Eye (tissue), 1 donor: ENCODE measurements at places on chromosomes 12 and 14.
A peak's percentile ranks its signal among the peaks of the same experiment; 100 is the strongest.

DNA sequence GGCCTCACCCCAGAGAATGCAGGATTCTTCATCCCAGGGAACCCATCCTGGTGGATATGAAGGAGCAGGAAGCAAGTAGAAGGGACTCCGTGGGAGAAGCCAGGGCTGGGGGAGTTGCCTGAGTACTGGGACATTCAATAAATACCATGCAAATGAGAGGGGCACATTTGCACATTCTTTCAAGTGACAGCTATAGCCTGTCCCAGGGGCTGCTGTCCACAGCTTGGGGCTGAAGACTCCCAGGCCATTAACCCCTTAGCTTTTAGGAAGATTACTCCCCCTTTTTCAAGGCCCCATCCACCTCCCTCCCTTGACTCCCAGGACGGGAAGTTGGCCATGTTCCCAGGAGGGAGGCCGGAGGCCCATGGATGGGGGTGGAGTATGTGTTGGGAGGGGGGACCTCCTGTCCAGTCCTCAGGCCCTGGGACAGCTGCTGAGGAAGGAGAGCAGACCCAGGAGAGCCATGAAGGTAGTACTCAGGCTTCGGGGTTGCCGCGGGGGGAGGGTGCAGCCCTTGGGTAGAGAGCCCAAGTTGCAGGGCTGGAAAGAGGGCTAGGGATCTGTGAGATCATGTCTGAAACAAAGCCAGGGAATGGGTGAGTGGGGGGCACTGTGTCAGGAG, 974 bp upstream of the TNS2 start:
- DNase-seq = peak; percentile 75

DNA sequence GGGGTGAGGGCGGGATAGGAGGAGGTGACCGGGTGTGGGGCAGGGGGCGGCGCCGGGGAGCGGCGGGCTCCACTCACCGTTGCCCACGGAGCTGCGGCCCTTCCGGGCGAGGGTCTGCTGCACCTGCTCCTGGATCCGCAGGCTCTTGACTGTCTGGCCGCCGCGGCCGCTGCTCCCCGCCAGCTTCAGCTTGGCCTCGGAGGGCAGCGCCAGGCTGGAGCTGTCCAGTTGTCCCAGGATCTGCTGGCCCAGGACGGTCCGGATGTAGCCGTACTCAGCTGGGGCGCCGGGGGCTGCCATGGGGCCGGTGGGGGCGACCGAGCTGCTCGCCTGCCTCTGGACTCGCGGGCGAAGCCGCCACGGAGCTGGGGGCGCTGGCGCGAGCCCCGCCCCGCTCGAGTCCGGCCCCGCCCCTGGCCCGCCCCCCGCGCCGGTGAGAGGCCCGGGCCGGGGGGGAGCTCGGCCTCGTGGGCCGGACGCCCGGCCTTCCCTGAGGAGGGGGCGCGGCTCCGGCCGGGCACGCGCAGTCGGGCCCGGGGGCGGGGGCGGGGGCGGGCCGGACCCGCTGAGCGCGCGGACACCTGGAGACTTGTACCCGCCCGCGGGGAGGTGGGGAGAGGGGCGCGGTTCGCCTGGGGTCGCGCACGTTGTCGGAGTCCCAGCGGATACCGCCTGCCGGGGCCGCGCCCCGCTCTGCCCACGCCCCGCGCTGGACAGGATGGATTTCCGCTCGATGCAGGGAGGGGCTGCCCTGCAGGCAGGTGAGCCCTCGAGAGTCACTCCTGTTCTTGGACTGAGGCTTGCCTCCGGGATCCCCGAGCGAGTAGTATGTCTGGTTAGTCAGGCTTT, at the start of gene PKP2:
Gene PKP2 (minus strand): TSS at position 346 of the 849 bp plus-strand sequence. CDS start 46 bp downstream, at position 300.
- peak; percentile 80 for DNase-seq

DNA sequence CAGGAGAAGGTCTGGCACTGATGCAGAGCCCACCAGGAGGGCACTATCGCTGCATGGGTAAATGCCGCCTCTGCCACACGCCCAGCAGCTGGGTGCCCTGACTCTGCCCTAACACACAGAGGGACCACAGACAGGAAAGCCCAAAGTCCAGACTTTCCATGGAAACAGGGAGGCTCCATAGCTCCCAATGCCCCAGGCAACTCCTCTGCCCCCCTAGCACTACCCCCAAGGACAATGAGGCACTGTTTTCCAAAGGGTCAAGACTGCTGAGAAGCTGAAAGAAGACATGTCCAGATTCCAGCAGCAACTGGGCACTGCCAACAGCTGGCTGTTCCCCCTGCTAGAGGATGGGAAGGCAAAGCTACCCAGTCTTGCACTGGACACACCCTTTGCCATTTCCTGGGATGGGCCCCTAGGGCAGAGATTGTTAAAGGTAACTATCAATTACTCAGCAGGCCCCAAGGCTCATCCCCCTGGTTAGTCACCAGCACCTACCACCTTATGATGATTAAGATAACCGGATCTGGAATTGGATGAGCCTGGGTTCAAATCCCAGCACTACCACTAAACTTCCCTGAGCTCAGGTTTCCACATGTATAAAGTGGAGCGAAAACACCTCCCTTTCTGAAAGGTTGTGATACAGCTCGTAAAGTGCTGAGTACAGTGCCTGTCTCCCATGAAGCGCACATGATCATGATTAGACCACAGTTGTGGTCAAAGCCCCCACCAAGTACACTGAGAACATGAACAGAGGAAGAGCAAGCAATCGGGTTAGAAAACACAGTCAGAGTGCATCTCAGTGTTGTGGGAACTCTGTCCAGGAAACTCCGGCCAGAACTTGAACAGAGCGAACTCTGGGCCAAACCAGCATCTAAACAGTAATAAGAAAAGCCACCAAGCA, 3.3 kb downstream of the PXN start:
- no peak for DNase-seq

GRCh38 chr12:39205969-39206368, 237.0 kb downstream of the KIF21A start:
- no peak for DNase-seq

GRCh38 chr14:99937475-99938244, 127.6 kb upstream of the EVL start:
- DNase-seq = no peak

GRCh38 chr14:106845286-106846087, 1319.1 kb downstream of the TMEM121 start:
- DNase-seq = no peak

GRCh38 chr14:59297071-59297776, 108.8 kb downstream of the DAAM1 start:
- no peak for DNase-seq

- no peak for DNase-seq
These were observed 1.9 kb downstream of the REM2 start for GRCh38 chr14:22884738-22885523.

DNA sequence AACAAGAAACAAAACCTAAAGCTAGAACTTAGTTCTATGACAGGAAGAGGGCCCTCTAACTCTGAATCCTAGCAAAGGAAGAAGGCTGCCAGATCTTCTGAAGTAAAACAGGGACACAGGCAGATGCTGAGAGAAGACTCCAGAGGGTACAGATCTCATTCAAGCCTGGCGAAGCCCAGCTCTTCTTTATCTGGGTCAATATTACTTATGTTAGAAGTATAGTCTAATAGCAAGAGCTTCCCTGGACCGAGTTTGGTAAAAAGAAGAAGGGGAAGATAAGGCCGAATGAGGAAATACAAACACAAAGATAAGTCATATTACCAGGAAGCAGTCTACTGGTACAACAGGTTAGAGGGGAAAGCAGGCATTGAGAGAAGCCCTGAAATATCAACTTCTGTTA, 79.9 kb upstream of the CCDC91 start:
- no peak for DNase-seq

- DNase-seq = no peak
These were observed 22.0 kb upstream of the MGST1 start for GRCh38 chr12:16325426-16325825.

GRCh38 chr12:39867631-39868327, 238.1 kb downstream of the SLC2A13 start:
- no peak for DNase-seq

DNA sequence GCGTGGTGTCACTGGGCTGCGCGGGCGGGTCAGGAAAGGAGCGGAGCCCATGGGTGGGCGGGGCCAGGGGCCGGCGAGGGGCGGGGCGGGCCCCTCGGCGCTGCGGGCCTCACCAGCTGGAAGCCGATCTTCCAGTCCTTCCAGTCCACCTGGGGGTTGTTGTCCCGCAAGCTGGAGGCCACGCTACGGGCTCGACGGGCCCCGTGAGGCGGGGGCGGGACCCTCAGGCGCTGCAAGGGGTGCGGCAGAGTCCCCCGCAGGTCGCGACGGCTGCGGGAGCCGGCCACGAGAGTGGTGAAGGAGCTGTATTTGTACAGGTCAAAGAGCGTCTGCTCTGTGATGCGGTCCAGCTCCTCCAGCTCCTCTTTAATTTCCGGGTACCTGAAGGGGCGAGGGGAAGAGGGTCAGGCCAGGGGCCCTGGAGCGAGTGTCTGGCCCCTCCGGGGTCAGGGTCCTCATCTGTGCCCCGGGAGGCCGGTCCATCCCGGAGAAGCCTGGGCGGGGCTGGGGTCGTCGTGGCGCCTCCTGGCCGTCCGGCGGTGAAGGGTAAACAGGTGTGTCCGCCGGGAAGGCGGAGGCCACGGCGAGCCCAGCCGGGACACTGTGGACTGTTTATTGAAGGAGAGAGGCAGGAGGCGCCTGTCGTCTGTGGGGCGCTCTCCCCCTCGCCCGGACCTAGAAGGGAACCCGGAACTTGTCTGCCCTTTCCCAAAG, 11.9 kb downstream of the SCNN1A start:
- DNase-seq = peak; percentile 70

DNA sequence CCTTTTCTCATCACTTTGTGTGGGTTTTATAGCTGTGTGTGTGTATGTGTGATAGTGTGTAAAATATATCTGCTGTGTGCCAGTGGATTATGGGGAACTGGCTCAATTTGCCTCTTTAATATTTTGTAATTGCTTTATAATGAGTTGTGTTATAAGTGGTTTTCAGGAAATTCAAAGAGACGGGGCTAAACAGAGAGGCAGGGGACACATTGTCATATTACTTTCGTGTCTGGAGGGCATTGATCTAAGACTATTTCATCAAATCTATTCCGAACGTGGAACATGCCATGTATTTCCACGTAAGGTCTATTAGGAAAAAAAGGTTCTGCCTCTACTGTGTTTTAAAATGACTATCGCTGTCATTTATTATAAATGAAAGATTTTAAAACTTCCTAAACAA, 793.2 kb upstream of the TMEM132C start:
- no peak for DNase-seq

DNA sequence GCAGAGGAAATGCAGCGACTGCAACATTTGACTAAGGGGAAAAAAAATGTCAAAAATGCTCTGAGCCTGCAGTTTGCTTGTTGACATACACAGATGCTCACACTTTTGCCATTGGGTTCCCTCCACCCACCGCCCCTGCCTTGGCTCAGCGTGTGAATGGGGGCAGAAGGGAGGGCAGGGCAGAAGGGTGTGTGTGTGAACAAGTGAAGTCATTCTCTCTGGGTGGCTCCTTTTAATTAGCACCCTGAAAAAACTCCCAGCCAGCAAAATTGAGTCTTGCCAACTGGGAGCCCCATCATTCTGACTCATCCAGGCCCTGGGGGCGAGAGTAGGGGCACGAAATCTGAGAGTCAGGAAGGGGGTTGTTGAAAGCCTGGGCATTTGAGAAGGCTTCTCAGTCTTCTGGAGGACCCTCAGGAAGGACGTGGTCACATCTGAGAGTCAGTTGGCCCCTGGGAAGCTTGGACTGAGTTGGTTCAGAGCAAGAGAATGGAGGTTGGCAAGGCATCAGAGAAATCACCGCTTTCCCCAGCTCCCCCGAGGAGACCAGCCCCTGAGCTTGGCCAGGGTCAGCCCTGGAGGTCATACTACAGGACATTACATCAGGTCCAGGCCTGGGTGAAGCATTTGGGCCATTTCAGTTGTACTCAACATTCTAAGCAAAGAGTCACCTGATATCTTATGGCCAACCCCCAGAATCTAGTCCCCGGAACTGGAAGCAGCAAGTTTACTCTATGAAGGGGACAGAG, 22.7 kb upstream of the KRT78 start:
- no peak for DNase-seq

DNA sequence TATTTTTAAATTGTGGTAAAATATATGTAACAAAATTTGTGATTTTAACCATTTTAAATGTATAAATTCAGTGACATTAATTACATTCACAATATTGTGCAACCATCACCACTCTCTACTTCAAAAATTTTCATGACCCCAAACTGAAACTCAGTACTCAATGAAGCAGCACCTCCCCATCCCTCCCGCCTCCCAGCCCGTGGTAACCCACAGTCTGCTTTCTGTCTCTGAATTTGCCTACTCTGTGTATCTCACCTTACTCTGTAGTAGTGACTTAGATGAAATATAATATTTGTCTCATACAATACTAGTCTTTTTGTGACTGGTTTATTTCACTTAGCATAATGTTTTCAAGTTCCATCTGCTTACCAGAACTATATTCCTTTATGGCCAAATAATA, 36.2 kb downstream of the EML1 start:
- DNase-seq = no peak

- DNase-seq = no peak
These were observed 18.3 kb downstream of the NOC4L start for GRCh38 chr12:132162508-132163031.

DNA sequence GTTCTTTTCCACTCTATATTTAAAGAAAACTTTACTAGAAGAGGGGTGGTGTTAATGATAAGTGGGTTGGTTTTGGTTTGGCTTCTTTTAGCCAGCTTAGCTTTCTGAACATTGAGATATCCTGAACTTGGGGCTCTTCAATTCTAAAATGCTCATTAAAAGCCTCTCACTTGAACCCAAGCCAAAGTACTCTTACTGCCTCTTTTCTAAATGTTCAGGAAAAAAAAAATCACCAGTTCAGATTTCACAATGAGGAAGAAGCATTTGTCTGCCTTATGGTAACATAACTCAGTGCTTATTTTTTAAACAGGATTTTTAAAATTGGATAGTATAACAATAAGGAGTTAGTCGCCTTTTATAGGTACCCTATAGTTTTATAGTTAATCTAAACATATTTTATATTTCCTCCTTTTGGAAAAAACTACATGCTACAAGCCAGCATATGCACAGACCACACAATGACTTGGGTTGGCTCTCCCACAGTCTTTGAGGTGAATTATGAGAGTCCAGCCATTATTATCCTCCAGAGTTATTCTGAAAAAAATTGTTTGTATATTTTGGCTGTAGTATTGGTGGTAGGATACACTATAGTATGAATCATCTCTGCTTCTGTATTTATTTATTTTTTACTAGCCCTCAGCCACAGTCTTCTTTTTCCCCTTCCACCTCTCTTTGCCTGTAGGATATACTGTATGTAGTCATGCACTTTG, 195.5 kb upstream of the TMPO start:
- no peak for DNase-seq

GRCh38 chr14:22955702-22956569, 954 bp downstream of the HAUS4 start:
- no peak for DNase-seq

GRCh38 chr14:41859336-41859735, 252.7 kb downstream of the LRFN5 start:
- no peak for DNase-seq

DNA sequence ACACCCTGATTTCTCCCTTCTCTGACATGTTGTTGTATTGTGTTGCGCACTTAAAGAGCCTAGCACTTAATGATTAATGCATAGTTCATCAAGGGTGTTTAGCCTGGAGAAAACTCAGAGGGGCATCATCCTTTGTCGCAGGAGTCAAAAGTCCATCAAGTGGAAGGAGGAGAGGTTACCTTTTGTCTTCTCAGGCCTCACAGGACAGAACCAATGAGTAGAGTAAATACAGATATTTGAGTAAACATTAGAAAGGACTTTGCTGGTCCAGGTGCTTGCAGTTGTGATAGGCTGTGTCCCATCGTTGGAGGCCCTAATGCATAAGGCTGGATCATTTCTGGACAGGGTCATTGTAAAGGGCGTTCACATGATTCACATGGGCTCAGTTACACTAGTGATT, 430.9 kb downstream of the PCNX1 start:
- no peak for DNase-seq

GRCh38 chr14:68462683-68463082, 330.2 kb downstream of the ZFP36L1 start:
- no peak for DNase-seq
